ENCODE measurements at places on chromosomes 1 and 21.

DNA sequence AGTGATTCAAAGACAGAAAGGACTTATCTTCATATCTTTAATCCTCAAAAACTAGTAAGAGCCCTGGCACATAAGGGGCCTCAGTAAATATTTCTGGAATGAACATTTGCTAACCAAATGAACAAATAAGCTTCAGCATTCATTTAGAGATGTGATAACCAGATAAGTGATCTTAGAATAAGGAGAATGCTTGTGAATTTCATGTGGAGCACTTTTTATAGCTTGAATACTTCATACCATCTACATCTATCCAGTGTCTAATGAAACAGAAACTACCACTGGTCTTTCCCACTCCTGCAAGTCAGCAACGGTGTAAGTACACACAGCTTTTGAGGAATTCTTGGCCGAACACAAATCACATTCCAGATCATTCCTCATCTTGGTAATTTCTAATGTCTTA, 38.5 kb downstream of the EDEM3 start:
- DNase-seq: no peak

- no peak for DNase-seq
Measured at GRCh38 chr21:46366966-46367365, 43.0 kb downstream of the PCNT start.

DNA sequence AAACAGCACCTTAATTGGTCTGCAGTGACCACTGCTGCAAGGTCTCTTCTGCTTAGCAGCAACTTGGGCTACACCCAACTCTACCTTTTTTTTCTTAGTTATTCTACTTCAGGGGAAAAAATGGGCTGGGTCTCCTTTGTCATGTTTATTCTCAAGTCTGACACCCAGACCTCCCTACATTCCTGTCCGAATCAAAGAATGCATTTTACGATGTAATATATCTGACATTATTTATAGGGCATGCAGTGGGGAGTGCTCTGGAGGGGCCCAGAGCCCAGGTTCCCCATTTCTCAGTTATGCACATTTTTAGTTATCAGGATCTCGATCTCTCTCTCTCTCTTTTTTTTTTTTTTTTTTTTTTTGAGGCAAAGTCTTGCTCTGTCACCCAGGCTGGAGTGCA, 50.5 kb downstream of the OPTC start:
- DNase-seq: no peak

DNA sequence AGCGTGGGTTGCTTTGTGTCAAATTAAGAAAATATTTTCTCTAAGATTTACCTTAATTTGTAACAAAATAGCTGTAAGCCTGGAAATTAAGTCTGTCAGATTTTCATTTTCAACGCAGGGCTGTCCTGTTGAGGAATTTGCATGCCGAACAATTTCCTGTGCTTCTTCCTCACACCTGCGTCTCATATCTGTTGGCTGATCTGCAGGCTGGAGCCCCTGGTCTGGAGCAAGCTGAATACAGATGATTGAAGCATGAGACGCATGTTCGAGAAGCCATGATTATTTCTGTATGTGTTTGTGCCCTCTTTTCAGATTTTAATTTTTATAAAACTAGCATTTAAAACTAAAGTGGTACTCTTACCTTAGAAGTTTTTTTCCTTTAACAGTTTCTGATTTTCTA, 9.8 kb downstream of the MIXL1 start:
- no peak for DNase-seq

- DNase-seq: no peak
Measured at GRCh38 chr1:223462047-223462630, 68.9 kb downstream of the CCDC185 start.

DNA sequence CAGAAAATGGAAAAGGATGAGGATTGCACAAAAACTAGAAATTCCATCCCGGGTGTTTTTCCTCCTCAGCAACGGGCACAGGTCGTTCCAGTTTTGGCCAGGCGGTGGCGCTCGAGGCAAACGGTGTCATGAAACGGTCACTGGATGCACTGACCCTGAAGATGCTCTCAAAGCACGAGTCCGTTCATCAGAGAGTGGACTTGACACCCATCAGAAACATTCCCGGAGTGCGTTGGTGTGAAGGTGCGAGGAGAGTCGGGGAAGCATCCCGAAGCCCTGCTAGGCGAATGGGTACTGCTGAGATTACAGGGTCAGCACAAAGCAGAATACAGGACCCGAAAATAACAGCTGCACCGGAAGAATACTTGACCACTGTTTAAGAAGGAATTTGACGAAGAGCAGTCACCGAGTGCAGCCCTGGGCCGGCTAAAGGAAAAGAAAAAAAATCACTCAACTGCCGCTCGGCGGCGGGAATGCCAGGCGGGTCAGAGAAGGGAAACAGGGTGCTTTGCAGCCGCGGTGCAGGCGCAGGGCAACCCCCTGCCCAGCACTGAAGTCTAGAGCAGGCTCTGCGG, 71.7 kb upstream of the ETS2 start:
- DNase-seq: peak; percentile 70

GRCh38 chr1:54081306-54082270, 28.2 kb downstream of the TCEANC2 start:
- peak; percentile 29 for DNase-seq

DNA sequence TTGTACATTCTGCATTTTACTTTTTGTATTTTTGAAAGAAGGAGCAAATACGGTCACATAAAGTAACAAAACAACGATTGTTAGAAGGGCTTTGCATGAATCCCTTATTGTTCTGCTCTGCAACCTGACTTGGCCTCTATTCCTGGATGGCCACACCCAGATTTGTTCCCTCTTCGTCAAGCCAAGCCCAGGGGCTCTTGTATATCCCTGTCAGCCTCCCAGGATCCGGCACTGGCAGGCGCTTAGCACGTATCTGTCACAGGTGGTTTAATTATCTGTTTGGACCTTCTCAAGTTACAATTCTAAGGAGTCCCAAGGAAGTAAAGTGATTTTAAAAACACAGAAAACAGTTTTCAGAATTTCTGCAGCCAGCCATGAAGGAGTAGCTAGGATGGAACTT, 28.0 kb downstream of the CRYAA start:
- no peak for DNase-seq

GRCh38 chr1:19907456-19907855, 16.0 kb downstream of the PLA2G2E start:
- DNase-seq: no peak

DNA sequence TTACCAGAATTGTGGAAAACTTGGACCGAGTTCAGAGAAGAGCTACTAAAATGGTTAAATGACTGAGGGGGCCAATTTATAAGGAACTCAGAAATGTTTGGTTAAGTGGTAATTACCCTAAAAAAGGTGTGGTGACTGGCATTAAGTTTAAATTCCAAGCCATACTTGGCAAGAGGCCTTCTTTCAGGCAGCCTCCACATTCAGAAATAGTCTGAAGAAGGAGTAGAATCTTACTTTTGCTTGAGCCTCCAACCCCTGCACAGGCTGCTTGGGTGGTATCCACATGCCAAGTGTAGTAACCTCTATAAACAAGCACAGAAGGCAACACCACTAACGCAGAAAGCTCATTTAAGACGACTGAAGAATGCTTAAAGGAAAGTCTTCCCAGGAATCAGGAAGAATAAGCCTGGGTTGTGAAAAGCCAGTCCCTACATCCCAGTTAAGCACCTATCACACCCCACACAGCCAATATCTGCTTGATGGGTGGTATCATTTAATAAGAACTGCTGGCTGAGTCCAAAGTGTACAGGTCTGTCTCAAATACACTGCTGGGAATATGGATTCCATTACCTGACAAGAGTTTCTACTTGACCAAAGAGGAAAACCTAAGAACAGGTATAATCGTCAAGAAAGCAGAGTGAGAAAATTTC, 13.7 kb upstream of the GORAB start:
- no peak for DNase-seq

DNA sequence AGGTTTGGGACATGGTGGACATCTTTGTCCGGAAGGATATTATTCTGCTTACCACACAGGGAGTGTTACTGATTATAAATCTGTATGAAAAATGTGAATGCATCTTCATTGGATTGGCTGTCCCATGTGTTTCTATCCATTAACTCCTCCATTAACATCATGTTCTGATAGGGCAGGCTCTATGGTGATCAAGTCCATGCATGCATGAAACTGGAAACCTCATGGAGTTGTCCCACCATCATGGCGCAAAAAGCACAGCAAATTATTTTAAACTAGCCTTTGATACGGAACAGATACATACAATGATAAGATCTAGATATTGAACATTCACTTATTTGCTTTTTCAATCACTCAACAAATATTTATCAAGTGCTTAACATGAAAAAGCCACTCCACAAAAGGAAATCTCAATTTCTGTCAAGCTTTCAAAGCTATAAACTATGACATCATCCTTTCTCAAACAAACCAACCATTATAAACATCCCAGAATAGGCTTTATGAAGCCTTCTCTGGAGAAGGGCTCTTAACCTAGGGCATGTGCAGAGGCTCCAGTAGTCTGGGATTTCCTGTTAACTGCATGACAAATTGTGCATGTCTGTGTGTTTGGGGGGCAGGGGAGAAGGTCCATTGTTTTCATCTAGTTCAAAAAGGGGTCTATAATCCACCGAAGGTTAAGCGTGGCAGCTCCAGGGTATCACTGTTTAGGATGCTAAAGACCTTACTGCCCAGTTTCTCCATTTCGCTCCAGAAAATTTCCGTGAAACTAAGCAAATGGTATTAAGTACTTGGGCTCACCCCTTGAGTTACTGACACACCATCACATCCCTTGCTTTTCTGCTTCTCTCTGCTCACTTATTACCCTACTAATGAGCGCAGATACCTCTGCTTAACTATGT, 46.1 kb downstream of the ADAMTS1 start:
- DNase-seq: no peak

Data from stimulated activated CD4-positive, alpha-beta T cell treated with anti-CD3 and anti-CD28 coated beads, Interleukin-1b, Interleukin-23, amount 100 ng/mL, for 1 hour (primary cell).